Panc1 (cell line): ENCODE measurements at places on chromosomes 2 and 18.

GRCh38 chr2:189608795-189609422, 28.3 kb upstream of the SLC40A1 start:
- DNase-seq = no peak

- DNase-seq = no peak
These were observed 39.4 kb downstream of the EDAR start for GRCh38 chr2:108949316-108950239.

DNA sequence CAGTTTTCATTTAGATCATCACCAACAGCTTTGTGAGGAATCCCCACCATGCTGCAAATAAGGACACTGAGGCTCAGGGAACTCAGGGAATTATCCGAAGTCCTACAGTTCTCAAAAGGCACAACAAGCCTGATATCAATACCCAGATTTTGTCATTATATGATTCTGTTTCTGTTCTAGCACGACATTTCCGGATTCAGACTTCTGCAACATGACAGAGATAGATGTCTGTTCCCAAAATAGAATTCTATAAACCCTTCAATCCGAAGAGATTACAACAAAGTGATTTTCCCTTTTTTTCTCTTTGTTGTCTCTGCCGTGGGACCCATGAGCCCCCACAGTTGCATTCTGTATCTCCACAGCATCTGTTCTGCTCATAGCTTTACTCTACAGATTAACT, 72.0 kb downstream of the DOCK10 start:
- DNase-seq = no peak

DNA sequence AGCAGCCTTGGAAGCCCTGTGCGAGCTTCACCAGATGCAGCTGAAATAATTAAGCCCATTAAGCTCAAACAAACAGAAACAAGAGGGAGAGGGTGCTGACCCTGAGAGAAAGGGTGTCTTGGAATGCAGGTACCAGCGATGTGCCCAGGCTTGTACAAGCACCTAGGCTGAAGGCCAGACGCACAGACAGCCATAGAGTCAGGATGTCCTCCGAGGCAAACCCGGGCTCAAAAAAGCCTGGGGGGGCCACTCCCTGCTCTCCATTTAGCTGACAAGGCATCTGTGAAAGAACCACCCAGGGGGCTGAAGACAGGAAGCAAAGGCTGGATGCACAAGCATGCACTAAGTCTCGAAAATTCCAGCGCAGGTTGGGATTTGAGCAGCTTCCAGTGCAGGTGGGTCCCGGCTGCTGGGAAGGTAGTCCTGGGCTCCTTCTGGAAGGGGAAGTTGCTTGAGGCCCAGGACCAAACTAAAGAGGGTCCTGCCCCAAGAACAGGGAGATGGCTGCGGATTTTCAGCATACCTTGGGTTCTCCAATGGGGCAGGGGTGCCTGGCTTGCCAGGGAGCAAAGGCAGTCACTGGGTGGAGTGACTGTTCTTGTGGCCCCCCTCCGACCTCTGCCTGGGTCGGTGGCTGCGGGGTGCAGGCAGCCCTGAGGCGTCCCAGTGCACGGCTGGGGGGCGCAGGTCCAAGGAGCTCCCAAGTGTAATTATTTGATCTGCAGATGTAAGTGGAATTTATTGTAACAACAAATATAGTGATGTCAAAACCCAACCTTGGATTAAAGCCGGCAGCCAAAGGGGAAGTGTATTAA, 5.9 kb downstream of the GBX2 start:
- DNase-seq = no peak

DNA sequence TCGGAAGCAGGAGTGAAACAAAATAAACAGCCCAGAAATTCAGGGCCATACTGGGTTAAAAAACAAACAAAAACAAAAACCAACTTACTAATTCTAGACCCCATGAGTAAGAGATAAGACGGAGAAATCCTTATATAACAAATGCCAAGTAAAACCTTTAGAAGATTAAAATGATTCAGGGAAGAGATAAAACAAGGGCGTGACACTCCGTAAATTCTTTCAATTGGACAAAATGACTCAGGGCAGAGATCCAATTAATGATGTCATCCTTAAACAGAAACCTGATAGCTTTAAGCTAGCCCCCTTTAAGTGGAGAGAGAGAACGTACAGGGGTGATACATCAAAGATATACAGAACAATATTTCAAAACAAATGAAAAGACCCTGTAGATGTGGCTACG, 317.4 kb downstream of the NBAS start:
- no peak for DNase-seq

DNA sequence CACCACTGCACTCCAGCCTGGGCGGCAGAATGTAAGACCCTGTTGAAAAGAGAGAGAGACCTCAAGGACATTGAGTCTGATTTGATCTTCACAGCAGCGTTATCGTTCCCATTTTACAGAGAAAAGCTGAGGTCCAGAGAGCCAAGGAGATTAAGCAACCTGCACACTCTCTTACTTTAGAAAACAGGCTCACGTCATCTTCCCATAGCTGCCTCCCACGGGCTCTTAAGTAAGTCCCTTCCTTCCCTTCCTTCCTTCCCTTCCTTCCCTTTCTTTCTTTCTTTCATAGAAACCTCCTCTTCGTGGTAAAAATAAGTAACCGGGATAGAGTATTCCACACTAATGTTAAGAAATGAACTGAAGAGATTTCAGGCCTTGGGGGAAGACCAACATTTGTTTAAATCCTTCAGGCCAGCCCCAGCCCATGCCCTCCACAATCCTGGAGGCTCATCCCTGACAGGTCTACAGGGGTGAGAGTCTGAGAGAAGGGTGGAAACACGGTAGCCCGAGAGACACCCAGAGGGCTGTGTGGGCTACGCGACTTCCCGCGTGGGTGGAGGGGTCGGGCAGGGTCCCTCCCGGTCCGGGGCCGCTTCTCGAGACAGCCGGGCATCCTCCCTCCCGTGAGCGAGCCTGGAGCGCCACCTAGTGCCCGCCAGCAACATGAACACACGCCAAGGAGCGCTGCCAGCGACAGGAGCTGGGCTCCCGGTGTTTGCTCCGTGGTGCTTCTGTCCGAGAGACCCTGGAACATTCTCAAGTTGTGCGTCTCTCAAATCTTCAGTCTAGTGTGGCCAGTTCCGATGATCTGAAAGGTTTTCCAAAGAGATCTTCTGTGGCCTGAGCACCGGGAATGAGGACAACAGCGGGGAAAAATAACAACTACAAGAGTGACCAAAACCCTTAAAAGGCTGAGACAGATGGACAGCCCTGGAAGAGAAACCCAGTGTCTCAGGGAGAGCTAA, 160.3 kb downstream of the INO80D start:
- no peak for DNase-seq

DNA sequence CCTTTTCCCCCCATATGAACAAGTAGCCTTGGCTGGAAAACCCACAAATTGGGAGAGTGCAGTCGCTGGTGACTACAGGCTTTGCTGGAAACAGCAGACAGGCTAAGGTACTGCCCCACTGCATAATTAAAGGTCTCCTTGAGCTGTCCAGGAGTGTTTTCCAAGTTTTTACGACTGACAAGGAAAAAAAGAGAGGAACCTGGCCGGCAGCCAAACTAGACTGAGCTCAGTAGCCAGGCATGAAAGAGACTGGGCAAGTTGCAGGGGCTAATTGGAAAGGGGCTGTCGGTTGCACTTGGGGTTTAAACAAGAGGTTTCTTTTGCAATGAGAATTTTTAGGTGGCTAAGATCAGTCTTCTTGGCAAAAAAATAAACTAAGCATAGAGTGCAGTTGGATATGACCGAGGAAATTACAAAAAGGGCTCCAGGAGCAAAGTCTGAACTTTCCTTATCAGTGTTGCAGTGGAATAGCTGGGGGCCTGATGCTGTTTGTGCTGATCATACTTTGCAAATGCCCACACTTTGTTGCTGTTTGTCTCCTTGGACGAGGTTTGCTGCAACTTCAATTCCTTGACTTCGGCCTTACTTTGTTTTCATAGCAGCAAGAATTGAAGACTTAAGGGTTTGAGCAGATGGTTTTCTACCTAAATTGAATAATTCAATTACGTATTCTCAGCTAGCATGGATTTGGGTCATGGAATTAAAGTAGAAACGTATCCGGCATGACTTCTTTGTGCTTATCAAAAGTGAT, 2.1 kb downstream of the GULP1 start:
- DNase-seq = peak; percentile 46

GRCh38 chr18:74950479-74950878, 258.5 kb downstream of the PTGR3 start:
- DNase-seq = peak; percentile 42

- DNase-seq = no peak
These were observed 141.1 kb downstream of the DOCK10 start for GRCh38 chr2:224901121-224901676.

GRCh38 chr2:8125741-8126711, 555.8 kb upstream of the ID2 start:
- DNase-seq = no peak

- DNase-seq = no peak
These were observed 1026.2 kb upstream of the ZEB2 start for GRCh38 chr2:145546091-145546490.

DNA sequence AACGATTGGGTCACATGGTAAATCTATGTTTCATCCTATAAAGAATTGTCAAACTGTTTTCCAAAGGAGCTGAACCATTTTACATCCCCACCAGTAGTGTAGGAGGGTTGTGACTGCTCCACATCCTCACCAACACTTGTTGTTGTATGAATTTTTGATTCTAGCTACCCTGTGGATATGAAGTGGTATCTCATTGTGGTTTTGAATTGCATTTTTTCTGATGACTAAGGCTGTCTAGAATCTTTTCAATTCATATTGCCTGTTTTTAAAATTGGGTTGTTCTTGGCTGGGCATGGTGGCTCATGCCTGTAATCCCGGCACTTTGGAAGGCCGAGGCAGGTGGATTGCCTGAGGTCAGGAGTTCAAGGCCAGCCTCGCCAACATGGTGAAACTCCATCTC, 44.5 kb downstream of the TXNL1 start:
- no peak for DNase-seq

GRCh38 chr2:160301420-160301819, 101.3 kb upstream of the ITGB6 start:
- DNase-seq = no peak
